ENCODE measurements at places on chromosomes 6 and 20.

GRCh38 chr6:26432627-26433201, 7.6 kb upstream of the BTN3A3 start:
- no peak for DNase-seq

DNA sequence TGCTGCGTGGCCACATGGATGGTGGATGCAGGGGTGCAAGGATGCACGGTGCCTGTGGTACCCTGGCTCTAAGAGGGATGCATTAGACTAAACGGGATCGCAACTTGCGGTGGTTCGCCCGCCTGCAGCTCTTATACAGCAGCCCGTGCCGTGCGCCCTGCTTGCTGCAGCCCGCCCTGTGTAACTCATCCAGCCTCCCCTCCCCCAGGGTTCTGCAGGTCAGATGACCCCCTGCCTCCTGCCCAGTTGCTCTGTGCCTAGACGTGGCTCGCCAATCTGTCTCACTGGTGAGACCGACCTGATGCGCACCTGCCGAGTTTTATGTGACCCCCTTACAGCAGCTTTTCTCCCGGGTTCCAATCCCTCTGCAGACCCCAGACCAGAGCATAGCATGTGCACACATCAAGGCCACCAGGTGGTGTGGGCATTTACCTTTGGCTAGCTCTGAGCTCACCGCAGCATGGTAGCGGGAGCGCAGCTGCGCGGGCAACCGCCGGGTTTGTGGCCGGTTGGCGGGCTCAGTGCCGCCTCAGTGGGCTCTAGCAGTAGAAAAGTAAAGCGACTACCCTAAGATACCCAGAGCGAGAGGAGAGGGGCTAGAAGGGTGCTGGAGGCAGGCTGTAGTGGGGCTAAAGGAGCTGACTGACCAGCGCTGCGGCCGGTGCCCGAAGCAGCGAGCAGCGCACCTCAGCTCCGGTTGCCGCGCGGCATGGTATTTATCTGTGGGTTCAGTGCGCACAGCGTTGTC, 693 bp upstream of the GNAS-AS1 start:
- no peak for DNase-seq

DNA sequence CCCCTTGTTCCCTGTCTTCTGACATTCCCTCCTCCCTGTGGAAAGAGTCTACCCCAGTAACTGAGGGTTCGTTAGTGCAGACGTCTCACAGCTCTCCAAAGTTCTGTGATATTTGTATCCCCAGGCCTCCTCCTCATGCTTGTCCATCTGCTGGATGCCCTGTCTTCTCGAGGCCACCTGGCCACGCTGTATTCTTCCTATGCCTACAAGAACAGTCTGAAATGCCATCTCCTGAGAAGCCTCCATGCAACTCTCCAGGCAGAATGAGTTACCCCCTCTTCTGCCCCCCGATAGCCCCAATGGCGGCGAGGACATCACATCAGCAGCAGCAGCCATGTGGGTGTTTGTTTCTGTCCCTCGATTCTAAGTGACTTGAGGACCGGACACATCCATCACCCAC, 9.3 kb downstream of the ULBP2 start:
- DNase-seq: no peak

DNA sequence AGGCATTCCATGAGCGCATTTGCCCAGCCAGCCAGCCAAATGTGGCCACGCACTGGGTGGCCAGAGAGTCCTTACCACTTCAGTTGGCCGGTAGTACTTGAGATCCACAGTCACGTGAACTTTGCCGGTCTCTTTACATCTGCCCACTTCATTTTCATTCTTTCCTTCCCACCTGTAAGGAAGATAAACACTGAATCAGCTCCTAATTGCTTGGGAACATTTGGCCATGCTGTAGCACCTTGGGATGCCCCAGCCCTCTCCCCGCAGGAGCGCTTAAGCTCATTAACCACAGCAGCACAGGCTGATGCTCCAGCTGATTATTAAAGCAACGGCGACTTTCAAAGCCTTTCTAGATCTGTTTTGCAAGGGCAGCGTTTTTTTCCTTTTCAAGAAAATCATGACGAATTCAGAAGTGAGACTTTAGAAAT, 116.6 kb downstream of the FOXC1 start:
- DNase-seq: no peak

DNA sequence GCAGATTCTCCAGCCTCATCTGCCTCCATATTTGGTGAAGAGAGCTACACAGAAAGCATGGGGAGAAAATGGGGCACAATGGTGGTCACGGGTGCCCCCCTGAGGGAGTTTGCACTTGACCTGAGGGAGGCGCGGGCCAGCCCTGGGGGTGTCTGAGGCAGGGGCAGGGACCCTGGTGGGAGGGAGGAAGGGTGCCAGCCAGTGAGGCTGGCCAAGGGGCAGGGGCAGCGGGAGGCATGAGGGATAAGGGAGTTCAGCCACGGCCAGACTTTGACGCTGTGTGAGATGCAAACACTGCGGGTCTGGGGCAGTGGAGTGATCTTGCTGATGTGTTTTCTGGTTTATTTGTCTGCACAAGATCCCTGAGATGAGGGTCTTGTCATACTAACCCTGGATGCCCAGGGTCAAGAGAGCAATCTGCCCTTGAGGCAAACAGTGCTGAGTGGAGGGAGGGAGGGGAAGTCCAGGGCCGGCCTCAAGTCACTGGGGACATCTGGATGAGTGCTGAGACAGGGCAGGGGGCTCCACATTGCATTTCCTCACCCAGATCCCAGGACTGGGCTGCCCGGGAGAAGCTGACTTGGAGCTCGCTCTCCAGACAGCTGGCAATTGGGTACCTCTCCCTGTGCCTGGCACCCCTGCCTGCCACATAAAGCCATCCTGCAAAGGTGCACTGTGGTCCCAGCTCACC, 8.8 kb upstream of the PCMTD2 start:
- no peak for DNase-seq
